ENCODE measurements at places on chromosomes 1 and 21.

GRCh38 chr1:56050911-56051310, 528.5 kb downstream of the PLPP3 start:
- no peak for DNase-seq

DNA sequence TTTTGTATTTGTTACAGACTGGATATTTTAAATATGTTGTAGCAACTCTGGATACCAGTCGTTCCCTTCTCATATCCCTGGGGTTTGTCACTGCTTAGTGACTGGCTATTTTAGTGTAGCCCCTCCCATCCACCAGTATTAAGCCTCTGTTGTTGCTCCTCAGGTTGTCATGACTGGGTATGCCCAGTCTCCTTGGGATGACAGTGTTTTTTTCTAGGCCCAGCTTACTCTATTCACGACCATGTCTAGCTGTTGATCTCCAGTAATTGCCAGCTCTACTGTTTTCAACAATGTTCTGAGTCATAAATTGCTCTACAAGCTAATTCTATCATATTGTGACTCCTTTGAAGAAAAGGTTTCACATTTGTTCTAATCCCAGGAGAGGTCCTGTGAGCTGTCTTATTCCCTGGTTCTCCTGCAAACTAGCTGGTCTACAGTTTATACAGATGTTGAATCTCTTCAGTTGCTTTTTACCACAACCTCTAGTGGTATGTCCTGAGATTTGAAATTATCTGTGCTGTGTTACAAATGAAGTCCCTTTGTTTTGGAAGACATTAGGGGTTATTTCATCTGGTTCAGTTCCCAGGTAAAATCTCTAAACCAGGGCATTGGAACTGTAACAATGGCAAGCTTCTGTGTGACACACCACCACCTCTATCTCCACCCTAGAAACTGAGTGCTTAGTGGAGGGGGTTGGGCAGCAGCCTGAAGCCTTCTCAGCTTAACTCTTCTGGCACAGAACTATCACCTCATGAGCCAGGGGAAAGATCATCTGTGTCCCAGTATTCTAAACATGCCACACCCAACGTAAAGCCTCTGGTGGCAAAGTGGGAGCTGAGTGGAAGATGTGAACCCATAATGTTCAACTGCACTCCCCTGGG, 124.6 kb downstream of the TRIM33 start:
- DNase-seq, result no peak

- DNase-seq, result no peak
Measured at GRCh38 chr1:189654906-189655305, 822.8 kb downstream of the BRINP3 start.

DNA sequence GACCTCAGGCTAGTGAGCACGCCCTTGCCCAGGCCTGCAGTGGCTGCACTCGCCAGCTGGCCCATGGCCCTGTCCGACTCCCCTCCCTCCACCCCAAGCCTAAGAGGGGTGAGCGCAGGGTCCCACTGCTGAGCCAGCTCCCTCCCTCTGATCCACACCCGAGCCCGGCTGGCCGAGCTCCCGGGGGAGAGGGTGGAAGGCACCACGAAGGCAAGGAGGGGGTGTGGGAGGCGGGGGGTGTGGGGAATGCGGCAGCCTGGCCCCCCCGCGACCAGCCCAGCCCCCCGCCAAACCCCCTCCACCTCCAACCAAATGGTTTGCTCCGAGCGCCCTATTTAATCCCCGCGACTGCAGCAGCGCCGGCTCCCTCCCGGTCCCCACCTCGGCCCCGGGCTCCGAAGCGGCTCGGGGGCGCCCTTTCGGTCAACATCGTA, at the start of gene CADM3:
Gene CADM3 (plus strand): TSS at position 362 of the 434 bp plus-strand sequence. CDS start 151 bp downstream, outside the sequence.
- DNase-seq, result no peak

DNA sequence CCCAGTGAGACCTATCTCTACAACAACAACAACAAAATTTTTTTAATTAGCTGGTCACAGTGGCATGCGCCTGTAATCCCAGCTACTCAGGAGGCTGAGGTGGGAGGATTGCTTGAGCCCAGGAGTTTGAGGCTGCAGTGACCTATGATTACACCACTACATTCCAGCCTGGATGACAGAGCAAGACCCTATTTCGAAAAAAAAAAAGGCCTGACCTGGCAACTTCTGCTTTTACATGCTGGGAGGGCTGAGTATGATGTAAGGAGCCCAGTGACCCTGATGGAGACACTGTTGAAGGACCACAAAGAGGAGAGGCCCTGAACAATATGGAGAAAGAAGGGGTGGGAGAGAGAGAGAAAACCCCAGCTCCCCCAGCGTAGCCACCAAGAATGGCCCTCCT, 9.2 kb upstream of the VPS26C start:
- DNase-seq, result no peak

- DNase-seq, result no peak
Measured at GRCh38 chr21:43602266-43603232, 56.7 kb downstream of the HSF2BP start.
